AG04450 (cell line): ENCODE measurements at places on chromosomes 2 and 18. TPM values are rescaled to one million over a fixed set of nuclear protein-coding genes. Genes with fewer than 3 reads are reported as not detected.

DNA sequence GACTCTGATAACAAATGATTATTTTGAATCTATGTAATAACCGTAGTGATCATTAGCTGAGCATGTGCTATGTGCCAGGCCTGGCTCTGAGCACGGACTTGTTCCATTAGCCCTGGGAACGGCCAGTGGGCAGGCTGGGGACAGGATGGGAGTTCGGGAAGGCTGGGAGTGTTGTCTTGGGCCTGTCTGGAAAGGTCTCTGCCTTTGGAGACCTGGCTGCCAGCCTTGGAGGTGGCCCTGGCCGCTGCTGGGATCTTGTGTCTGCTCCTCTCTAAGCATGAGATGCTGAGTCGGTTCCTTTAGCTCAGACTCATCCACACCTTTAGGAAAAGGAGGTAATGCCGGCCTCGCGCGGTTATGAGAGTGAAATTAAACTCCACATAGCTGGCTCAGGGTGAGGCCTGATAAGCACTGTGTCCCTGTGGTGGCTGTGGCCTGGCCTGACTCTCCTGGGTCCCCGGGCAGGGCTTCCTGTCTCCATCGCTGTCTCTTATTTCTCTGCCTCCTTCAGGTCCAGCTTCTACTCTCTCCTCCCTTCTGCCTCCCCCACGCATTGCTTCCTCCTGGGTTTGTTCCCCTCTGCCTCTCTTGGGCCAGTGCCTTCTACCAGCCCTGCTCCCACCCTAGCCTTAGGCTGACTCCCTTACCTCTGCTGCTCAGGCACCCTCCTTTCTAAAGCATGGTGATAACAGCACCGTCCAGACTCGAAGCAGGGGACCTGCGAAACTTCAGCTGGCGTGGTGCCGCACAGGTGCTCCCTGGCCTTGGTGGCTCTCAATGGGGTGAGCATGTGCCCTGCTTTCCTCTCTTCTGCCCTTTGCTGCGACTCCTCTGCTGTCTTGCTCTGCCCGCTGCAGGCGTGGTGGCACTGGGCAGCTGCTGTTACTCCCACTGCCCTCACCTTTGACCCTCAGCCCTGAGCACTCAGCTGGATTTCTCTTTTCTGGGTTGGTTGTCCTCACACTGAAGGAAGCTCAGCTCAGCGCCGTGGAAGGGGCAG is 41.8 kb downstream of the NCK2 start:
- DNase-seq = no peak

DNA sequence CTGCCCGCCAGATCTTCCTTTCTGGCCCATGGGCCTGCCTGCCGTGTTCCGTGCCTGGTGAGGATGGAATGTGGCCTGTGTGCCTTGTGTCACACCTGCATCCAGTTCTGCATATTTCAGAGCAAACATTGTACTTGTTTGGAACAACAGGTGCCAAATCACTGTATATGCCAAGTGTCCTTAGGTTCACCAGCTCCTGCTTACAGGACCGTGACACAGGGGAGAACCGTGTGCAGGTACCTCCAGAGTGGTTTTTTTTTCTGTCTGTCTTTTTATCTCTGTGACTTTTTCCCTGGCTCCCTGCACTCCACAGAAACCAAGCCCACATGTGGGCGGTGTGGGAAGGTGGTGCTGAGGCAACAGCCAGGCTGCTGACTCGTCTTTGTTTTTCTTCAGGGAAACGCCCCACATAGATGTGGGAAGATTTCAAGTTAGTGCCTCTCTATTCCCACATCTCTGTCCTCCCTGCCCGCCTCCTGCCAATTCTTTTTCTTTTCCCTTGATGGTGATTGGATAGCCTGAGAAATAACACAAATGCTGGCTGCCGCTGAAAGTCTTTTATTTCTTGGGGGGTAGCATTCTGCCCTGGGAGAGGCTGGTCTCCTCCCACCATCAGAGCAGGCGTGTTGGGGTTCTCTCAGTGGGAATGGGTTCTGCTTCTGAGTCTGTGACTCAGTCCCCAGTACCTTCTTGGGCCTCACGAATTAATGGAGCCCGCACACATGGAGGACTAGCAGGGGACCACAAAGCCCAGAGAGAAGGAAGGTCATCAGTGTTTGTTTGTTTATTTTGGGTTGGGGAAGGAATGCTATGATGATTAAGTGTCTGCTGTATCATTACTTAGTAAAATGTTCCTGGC is 21.4 kb downstream of the GRHL1 start:
- no peak for DNase-seq

GRCh38 chr2:150109912-150110311 is 377.6 kb downstream of the RND3 start:
- no peak for DNase-seq

DNA sequence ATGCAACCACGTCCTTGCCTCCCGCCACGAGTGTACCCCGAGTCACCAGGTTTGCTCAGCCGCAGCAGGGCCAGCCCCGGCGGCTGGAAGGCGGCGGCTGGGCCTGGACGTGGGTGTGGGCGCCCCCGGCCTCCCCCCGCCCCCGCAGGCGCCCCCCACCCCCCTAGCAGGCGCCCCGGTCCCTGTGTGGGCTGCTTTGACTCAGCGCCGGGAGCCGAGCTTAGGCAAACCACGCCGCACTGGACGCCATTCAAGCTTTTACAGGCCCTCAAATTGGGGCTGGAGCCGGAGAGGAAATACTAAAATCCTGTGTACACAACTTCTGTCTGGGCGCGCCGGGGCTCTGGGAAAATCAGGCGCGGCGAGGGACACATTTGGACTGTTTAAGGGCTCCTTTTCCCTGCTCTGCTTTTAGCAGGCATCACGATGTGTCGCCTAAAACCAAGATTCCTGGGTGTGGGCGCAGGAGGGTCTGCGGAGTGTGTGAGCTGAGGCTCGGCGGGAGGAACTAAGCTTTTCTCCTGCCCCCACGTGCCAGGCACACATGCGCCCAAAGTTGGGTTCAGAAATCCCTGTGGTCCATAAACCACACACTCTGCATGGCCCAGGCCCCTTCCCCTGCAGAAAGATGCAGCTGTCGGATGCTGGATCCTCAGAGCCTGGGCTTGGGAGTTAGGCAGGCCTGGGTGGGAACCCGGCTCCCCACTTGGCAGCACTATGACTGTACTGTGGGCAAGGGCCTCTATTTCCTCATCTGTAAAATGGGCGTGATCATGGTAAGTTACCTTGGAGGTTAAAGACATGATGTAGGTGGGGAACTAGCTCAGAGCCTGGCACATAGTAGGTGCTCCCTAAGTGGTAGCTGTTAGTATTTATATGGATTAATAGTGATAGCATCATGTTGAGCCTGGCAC is 57.6 kb downstream of the ATOH8 start:
- no peak for DNase-seq

- no peak for DNase-seq
Observed at GRCh38 chr2:71454221-71455010, 1.1 kb downstream of the DYSF start.

DNA sequence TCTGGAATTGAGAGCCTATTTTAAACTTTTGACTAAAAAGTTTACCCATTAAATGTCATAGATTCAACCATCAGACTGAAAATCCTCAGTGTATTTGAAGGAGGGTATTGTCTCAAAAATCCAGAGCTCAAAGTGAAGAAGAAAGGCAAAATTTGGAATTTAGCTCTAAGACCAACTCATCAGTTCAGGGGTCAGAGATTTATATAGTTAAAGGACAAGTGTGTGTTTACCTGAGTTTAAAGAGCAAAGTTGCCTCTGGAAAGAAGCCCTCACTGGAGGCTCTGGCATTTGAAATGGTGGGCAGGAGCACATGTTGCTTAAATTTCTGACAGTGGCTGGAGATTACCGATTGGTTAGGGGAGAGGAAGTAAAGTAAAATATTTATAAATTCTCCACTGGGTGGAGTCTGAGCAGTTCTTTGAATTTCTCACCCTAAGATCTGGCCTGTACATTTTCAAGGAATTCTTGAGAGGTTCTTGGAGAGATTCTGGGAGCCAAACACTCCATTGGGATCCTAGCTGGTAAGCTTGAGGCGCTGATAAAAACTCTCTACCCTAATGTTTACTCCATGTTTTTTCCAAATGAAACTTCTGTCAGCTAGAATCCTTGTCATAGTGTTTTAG is at the start of gene KYNU:
Gene KYNU, plus strand, starts transcription at position 449 of the 623 bp plus-strand sequence. CDS start 7,704 bp downstream, outside the sequence.
- DNase-seq = no peak

GRCh38 chr2:5877360-5877759 is 185.2 kb downstream of the SOX11 start:
- DNase-seq = peak; percentile 30

DNA sequence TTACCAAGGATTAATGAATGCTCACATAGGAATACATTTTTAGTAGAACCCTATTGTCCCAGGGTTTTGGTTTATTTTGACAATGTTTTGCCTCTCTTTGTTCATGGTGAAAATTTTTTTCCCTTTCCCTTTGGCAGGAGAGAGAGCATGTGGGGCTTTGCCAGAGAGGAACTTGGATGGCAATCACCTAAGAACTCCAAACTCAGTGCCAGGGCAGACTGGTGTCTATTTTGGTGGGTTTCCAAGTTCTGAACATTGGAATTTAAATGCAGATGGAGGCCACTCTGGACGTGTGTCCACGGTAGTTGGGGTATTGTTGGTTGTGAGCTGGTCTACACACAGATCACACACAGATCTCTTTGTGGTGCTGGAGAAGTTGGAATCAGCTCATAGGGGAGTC is 2091.1 kb upstream of the PIK3C3 start:
- no peak for DNase-seq

DNA sequence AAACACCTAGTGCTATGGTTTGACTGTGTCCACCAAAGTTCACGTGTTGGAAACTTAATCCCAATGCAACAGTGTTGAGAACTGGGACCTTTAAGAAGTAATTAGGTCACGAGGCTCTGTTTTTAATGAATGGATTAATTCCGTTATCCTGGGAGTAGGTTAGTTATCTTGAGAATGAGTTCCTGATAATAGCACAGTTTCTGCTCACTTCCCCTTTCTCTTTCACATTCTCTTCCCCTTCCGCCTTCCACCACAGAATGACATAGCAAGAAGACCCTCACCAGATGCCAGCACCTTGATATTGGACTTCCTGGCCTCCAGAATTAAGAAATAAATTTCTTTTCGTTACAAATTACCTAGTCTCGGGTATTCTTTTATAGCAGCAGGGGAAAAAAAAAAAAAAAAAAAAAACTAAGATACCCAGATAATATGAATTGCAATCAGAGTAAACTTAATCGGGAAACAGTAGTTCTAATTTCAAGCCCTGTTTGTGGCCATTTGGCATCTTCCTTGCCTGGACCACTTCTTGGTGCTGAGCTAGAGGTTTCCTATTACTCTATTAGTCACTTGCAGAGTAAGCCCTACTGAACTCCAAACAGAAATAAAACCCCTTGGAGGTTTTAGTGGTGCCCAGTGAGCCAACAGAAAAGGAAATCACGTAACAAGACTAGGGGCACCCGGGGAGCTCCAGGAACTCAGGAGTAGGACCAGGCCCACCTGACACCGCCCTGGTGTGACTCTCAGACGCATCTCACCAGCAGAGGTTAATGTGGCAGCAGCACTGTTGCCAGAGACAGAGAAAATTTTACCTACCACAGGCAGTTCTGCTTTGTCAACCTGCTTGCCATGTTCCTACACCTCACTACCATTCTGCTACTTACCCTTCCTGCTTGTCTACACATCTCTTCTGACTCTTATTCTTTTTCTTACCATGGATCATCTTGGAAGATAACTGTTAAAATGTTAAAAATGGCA is 147.6 kb upstream of the CAB39 start:
- peak; percentile 15 for DNase-seq

GRCh38 chr2:203547356-203547755 is 12.3 kb upstream of the RAPH1 start:
- DNase-seq = no peak

DNA sequence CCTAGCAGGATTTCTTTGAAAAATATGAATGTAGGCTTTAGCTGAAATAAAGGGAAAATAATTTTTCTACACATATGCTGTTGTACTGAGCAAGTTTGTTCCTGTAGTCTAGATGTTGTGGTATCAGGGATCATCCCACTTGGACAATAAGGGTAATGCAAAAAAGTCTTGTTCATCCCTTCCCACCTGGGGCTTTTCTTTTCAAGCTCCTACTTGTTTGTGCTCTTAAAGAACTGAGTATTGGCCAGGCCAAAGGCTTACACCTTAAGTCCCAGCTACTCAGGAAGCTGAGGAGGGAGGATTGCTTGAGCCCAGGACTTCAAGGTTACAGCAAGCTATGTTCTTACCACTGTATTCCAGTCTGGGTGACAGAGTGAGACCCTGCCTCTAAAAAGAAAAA is 35.5 kb downstream of the ZC3H6 start:
- no peak for DNase-seq

DNA sequence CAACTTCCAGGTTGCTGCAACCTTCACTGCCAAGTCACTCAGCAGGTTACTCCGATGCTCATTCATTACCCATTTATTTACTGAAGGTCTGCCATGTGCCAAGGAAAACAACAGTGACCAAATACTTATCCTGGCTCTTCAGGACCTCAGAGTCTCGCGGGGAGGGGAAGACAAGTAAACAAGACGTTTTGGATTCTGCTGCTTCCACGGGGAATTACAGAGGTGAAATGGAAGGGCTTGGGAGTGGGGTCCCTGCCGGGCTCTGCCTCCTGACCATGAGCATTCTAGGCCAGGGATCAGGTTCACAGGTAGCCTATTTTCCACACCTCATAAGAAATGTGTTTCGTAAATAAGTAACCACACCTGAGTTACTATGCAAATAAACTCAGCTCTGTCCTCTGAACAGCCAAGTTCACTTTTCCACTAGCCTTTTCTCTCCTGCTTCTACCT is 68.1 kb downstream of the CLHC1 start:
- no peak for DNase-seq

DNA sequence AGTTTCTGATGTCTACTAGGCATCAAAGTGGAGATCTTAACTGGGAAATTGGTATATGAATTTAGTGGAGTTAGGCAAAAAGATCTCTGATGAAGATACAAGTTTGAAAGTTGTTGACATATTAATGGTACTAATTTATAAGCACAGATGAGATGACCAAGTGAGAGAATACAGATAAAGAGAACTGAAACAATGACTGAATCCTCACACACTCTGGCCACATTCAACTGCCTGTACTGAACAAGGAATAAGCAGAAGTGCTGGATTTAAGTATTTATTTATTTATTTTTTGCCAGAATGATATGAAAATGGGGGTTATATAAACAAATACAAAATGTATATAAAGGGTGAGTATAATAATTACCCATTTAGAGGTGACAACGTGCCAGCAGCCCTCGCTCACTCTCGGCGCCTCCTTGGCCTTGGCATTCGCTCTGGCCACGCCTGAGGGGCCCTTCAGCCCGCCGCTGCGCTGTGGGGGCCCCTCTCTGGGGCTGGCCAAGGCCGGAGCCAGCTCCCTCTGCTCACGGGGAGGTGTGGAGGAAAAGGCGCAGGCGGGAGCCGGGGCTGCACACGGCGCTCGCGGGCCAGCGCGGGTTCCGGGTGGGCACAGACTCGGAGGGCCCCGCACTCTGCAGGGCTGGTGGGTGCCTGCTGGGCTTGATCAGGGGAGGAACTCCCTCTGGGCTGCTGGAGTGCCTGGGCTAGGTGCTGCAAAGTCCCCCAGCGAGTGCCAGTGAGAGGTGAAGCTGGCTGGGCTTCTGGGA is 1363.9 kb upstream of the CRIM1 start:
- no peak for DNase-seq

GRCh38 chr2:187943772-187944369 is 347.8 kb upstream of the GULP1 start:
- DNase-seq = no peak

Gene IL36G
- not detected in 2 replicates for polyA plus RNA-seq

Gene ZC3H6
- 1.5 and 1.9 TPM in 2 replicates for polyA plus RNA-seq

Gene POTEI
- polyA plus RNA-seq = not detected in 2 replicates

Gene MARCO
- polyA plus RNA-seq = not detected in 2 replicates

Gene CARF
- polyA plus RNA-seq = 6.2 and 7.5 TPM in 2 replicates

Gene CDH7
- polyA plus RNA-seq = not detected in 2 replicates

Gene GLI2
- polyA plus RNA-seq = 5.2 and 8.4 TPM in 2 replicates
